Right lung (tissue), 10 donors: ENCODE measurements at places on chromosomes 11 and 22. TPM values are rescaled to one million over a fixed set of nuclear protein-coding genes. Genes with fewer than 3 reads are reported as not detected.

GRCh38 chr22:20398420-20398819, 4.5 kb downstream of the ZNF74 start:
- no peak for DNase-seq

DNA sequence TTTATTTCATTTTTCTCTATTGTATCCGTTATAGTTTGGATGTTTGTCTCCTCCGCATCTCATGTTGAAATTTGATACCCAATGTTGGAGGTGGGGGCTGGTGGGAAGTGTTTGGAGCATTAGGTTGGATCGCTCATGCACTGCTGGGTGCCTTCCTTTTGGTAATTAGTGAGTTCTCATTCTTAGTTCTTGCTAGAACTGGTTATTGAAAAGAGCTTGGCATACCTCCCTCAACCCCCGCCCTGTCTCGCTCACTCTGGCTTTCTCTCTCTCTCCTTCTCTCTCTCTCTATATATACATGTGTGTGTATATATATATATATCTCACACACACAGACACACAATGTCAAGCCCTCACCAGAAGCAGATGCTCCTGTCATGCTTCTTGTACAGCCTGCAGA, 978.7 kb downstream of the DLG2 start:
- no peak for DNase-seq

- peak; percentile 64 for DNase-seq
These were observed 4.4 kb upstream of the PRR5 start for GRCh38 chr22:44697423-44698141.

GRCh38 chr11:61800331-61801281, 7.9 kb downstream of the FEN1 start:
- DNase-seq, result no peak

DNA sequence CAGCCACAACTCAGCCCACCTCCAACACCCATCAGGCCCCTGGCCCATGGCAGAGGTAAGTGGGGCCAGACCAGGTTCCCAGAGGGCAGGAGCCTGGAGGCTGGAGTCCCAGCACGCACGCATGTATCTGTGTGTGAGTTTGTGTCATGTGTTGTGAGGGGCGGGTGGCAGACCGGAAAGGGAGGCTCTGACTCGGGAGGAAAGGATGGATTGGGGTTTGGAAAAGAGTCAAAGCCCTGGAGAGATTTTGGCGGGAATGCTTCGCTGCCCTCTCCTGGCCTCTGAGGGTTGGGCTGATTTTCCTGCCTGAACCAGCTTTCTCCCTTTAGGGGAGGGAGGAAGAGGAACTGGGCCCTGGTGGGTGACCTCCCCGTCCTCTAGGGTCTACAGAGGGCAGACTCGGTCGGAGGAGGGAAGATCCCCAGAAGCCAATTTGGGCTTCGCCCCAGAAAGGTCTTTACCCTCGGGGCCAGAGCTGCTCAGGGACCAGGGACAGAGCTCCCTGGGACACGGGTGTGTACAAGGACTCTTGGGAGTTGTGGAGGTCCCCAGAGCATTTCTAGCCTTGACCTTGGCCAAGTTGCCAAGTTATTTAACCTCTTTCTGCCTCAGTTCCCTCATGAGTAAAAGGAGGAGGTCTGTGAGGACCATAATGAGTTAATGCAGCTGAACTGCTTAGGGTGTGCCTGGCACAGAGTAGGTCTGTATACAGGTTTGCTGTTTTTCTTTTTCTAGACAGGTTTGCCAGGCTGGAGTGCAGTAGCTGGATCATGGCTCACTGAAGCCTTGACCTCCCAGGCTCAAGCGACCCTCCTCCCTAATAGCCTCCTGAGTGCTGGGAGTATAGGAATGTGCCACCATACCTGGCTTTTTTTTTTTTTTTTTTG, 6.9 kb downstream of the C11orf68 start:
- DNase-seq, result peak; percentile 79

- no peak for DNase-seq
These were observed 6.9 kb upstream of the RBM4B start for GRCh38 chr11:66684635-66685034.

GRCh38 chr11:78392854-78393253, 24.8 kb downstream of the GAB2 start:
- DNase-seq, result no peak

DNA sequence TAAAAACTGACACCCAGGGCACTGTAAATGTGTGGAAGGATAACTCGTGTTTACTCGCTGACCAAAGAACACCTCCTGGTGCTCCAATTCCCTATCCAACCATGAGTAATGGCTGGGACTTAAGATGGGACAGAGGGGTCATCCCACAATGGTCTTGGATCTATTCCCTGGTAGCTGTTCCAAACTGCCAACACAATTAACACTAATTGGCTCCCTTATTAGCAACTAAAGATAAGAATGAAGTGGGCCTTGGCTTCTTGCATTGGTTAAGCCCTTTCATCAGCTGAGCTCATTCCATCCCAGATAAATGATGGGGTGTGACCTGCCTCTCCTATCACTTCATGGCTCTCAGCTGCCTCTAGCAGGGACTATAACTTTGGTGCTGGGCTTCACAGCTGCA, 1.5 kb upstream of the SIK3 start:
- no peak for DNase-seq

The INCENP gene
- polyA plus RNA-seq, result 38.6 TPM

The SLC5A1 gene
- polyA plus RNA-seq, result 0.44 TPM

The THYN1 gene
- polyA plus RNA-seq, result 76.6 TPM

The SMC1B gene
- polyA plus RNA-seq, result 0.37 TPM
